ENCODE measurements at places on chromosomes 6 and 20. TPM values are rescaled to one million over a fixed set of nuclear protein-coding genes. Genes with fewer than 3 reads are reported as not detected.

GRCh38 chr6:153003366-153003690, 819 bp upstream of the MTRF1L start:
- H3K27me3 ChIP-seq, result no peaks in the 10 kb centered on the region
- no peaks in the 10 kb centered on the region for H3K4me1 ChIP-seq
- peak overlapping the region; percentile 93 for H3K4me3 ChIP-seq
- H3K27ac ChIP-seq, result peak overlapping the region; percentile 97
- peak; percentile 6 for DNase-seq

GRCh38 chr6:41477572-41477971, 68.6 kb upstream of the FOXP4 start:
- H3K4me1 ChIP-seq, result peaks cover 11% of the 10 kb centered on the region
- DNase-seq, result no peak
- no peak overlapping the region for H3K4me3 ChIP-seq
- H3K36me3 ChIP-seq, result no peaks in the 10 kb centered on the region
- H3K27me3 ChIP-seq, result no peaks in the 10 kb centered on the region

GRCh38 chr20:46894971-46895905, 595 bp downstream of the EYA2 start:
- 0 out of 2 replicates have a peak overlapping the region, but pooled peaks have one; percentile 8 for H3K4me3 ChIP-seq
- peaks cover 15% of the 10 kb centered on the region for H3K27me3 ChIP-seq
- no peak overlapping the region for H3K27ac ChIP-seq

GRCh38 chr20:50580016-50580747, 70.0 kb downstream of the PTPN1 start:
- H3K4me3 ChIP-seq, result no peak overlapping the region
- H3K27ac ChIP-seq, result no peak overlapping the region
- peaks cover 4% of the 10 kb centered on the region for H3K36me3 ChIP-seq

- H3K36me3 ChIP-seq, result no peaks in the 10 kb centered on the region
- peaks cover 50% of the 10 kb centered on the region for H3K4me1 ChIP-seq
- H3K27ac ChIP-seq, result no peak overlapping the region
- H3K27me3 ChIP-seq, result no peaks in the 10 kb centered on the region
These were observed 67.9 kb downstream of the TRMT11 start for GRCh38 chr6:126054258-126054702.

- DNase-seq, result no peak
- no peaks in the 10 kb centered on the region for H3K27me3 ChIP-seq
- no peak overlapping the region for H3K4me3 ChIP-seq
- H3K4me1 ChIP-seq, result peaks cover 27% of the 10 kb centered on the region
- H3K27ac ChIP-seq, result no peak overlapping the region
These were observed 258.9 kb downstream of the GJA1 start for GRCh38 chr6:121694389-121694788.

DNA sequence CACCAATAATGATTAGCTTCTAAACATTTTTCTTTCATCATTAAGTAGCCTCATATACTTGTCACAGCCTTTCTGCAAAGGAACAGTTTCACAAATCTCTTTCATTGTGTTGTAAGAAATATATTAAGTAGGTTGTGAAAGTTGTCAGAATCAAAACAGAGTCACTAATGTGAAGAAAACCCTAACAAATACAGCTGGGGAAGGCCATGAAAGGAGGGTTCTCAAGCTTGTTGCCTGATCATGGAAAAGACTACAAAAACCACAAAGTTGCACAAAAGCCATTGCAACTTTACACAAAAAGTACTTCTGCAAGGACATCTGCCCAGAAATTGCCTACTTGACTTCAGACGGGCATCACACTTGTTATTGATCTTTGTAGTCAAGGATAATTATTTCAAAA, 216.1 kb downstream of the ALDH8A1 start:
- H3K4me3 ChIP-seq, result no peak overlapping the region
- no peaks in the 10 kb centered on the region for H3K36me3 ChIP-seq
- H3K27me3 ChIP-seq, result no peaks in the 10 kb centered on the region
- H3K27ac ChIP-seq, result no peak overlapping the region

- peaks cover 34% of the 10 kb centered on the region for H3K4me1 ChIP-seq
- H3K27ac ChIP-seq, result no peak overlapping the region
- H3K27me3 ChIP-seq, result no peaks in the 10 kb centered on the region
- DNase-seq, result no peak
These were observed 10.4 kb upstream of the PLCB1 start for GRCh38 chr20:8121666-8122065.

- no peaks in the 10 kb centered on the region for H3K4me1 ChIP-seq
- H3K4me3 ChIP-seq, result no peak overlapping the region
- peak; percentile 84 for DNase-seq
- no peaks in the 10 kb centered on the region for H3K36me3 ChIP-seq
- no peak overlapping the region for H3K27ac ChIP-seq
These were observed 690 bp downstream of the GDAP1L1 start for GRCh38 chr20:44247586-44248409.

- H3K27ac ChIP-seq, result peak overlapping the region; percentile 95
- peaks cover 41% of the 10 kb centered on the region for H3K4me1 ChIP-seq
- peak; percentile 19 for DNase-seq
- no peak overlapping the region for H3K4me3 ChIP-seq
- peaks cover 1% of the 10 kb centered on the region for H3K36me3 ChIP-seq
These were observed 2.5 kb downstream of the DIDO1 start for GRCh38 chr20:62923669-62924441.

GRCh38 chr20:47711046-47711752, 74.1 kb downstream of the SULF2 start:
- no peaks in the 10 kb centered on the region for H3K4me1 ChIP-seq
- H3K27ac ChIP-seq, result no peak overlapping the region
- H3K4me3 ChIP-seq, result no peak overlapping the region
- H3K36me3 ChIP-seq, result no peaks in the 10 kb centered on the region
- no peaks in the 10 kb centered on the region for H3K27me3 ChIP-seq

DNA sequence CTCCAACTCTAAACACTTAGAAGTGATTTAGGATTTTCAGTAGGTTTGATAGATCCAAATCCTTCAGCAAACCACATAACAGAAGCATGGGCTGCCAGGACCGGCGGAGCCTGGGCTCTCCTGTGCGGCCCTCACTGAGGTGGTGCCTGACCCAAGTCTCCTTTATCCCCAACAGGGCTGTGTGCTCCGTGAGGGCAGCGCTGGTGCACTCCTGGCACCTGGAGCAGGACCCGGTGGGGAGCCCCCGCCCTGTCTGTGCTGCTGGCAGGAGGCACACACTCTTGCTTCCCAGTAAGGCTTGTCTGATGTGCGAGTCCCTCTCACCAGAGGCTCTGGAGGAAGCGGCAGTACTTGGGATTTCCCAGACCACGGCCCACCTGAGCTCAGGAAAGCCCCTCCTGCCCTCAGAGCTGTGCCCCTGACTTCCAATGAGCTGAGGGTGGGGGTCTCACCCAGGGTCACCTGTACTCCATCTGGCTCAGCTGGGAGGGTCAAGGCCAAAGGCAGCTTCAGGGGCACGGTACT, 56.2 kb downstream of the PYGB start:
- H3K27ac ChIP-seq, result no peak overlapping the region
- peaks cover 7% of the 10 kb centered on the region for H3K36me3 ChIP-seq
- H3K4me1 ChIP-seq, result peaks cover 2% of the 10 kb centered on the region
- no peak for DNase-seq
- no peak overlapping the region for H3K4me3 ChIP-seq
- no peaks in the 10 kb centered on the region for H3K27me3 ChIP-seq

DNA sequence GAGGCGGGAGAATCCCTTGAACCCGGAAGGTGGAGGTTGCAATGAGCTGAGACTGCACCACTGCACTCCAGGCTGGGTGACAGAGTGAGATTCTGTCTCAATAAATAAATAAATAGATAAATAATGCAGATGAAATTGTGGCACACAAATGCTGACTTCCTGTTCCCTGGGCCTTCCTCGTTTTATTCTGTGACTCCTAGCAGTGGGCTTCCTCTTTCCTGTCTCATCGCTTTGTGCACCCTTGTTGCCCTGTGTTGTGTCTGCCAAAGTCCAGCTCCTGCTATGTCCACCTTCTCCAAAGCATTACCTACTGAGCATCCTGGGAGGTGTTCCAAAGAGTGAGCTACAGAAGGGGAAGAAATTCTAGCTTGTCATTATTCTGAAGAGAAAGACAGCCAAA, 100.2 kb upstream of the TIAM2 start:
- no peak overlapping the region for H3K4me3 ChIP-seq
- no peak overlapping the region for H3K27ac ChIP-seq
- no peaks in the 10 kb centered on the region for H3K27me3 ChIP-seq
- peaks cover 8% of the 10 kb centered on the region for H3K4me1 ChIP-seq
- no peak for DNase-seq

DNA sequence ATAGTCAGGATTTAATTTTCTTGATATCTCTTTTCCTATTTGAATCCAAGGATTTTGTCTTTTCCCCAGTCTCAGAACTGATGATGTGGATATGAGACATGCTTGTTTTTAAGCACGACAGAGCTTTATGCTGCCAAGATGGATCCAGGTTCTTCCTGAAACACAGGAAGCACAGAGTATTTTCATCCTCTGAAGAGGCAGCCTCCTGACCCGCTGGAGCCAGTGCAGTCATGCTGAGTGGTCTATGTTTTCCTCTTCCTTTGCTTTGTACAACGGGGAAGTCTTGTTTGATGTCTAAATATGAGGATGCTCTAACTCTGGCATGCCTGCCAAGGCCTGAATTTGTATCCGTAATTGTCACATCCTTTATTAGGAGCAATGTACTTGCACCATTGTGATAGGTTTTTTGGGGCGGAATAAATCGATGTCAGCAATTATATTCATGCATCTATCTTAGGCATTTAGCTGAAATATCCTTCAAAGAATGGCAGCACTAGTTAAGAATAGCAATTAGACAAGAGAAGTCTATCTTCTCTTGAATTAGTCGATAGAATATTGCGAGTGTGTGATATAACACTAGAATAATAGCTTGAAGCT, 407.1 kb upstream of the JAG1 start:
- DNase-seq, result no peak
- H3K27me3 ChIP-seq, result no peaks in the 10 kb centered on the region
- no peaks in the 10 kb centered on the region for H3K36me3 ChIP-seq
- no peaks in the 10 kb centered on the region for H3K4me1 ChIP-seq
- no peak overlapping the region for H3K27ac ChIP-seq
- H3K4me3 ChIP-seq, result no peak overlapping the region

GRCh38 chr6:127564761-127565160, 12.2 kb upstream of the C6orf58 start:
- no peaks in the 10 kb centered on the region for H3K36me3 ChIP-seq
- no peaks in the 10 kb centered on the region for H3K27me3 ChIP-seq
- no peak for DNase-seq

GRCh38 chr20:40416274-40416673, 272.8 kb downstream of the MAFB start:
- no peak overlapping the region for H3K4me3 ChIP-seq
- DNase-seq, result no peak
- H3K27ac ChIP-seq, result no peak overlapping the region
- peaks cover 9% of the 10 kb centered on the region for H3K4me1 ChIP-seq
- no peaks in the 10 kb centered on the region for H3K27me3 ChIP-seq

The SIGLEC1 gene
- total RNA-seq, result not detected

The PROCR gene
- 4.7 TPM for total RNA-seq

The VSTM2L gene
- 0.16 TPM for total RNA-seq

The TMEM244 gene
- not detected for total RNA-seq

The CCN2 gene
- 13.8 TPM for total RNA-seq

The ABHD16B gene
- total RNA-seq, result 0.27 TPM

The TRMT6 gene
- 30.0 TPM for total RNA-seq

The DAAM2 gene
- total RNA-seq, result not detected

The GPR31 gene
- not detected for total RNA-seq

The KIF13A gene
- 13.8 TPM for total RNA-seq

All from Caco-2 (cell line).